ENCODE measurements at places on chromosomes 12 and 14.

- no peak for DNase-seq
Observed at GRCh38 chr12:105487963-105488362, 157.5 kb downstream of the C12orf75 start.

DNA sequence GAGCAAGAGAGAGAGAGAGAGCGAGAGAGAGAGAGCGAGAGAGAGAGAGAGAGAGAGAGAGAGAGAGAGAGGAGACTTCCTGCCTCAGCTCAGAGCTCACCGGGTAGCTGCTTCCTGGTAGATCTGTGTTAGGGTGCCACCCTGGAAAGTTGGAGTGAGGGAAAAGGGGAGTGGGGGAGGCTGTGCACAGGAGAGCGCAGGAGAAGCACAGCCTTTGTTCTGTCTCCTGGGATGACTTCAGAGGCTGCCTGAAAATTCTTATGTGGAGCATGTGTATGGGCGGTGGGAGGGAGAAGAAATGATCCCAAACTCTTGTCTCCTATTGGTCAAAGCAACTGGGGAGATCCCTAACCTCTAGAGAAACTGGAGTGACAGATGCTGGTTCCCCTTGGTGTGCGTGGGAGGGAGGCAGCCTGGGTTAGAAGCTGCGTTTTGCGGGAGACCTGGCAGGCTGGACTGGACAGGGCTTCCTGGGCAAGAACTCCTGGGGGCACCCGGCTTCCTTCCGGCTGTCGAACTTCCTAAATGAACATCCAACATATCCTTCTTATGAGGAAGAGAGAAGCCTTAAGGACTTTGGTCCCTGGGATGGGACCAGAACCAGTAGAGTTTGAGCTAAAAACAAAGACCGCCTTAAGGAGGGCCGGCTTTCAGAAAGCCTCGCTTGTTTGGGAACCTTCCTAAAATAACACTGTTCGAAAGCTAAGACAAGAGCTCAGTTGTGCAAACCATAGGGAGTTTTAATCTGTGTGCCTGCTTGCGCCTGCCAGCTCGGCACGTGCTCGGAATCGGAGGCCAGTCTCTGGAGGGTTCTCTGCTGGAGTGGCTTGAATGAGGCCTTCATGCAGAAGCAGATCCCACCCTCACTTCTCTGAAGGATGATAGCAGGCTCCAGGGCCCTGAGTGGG is 30.4 kb upstream of the BEGAIN start:
- DNase-seq, result no peak

DNA sequence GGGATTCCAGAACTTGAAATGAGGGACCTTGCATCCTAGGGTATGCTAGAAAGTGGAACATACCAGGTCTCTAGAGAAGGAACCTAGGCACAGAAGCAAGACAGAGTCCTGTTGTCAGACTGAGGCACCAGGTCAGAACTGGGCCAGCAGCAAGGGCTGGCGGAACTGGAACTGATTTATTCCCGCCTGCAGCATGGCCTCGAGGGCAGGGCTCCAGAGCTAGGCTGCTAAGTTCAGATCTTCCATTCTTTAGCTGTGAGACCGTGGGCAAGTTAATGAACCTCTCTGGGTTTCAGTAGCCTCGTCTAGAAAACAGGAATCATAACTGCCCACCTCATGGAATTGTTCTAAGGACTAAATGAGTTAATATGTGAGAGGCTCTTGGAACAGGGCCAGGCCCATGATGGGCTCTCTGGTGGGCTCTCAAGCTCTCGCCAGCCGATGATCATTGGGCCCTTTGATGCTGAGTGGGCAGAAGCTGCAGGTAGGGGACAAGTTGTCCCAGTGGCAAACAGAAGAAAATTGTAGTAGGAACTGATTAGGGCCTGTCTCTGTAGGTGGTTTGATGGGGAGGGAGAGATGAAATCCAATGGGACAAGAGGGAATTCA is 199.8 kb downstream of the ZFP36L1 start:
- no peak for DNase-seq

GRCh38 chr14:38000340-38000739 is 207.4 kb upstream of the SSTR1 start:
- no peak for DNase-seq

- no peak for DNase-seq
Observed at GRCh38 chr12:2540535-2540941, 254.2 kb upstream of the FKBP4 start.

All from activated T-cell treated with anti-CD3 and anti-CD28 coated beads for 24 hours (primary cell).